Cortex of kidney (tissue), 1 donor: ENCODE measurements at places on chromosomes 6 and 20.

- DNase-seq = no peak
Observed at GRCh38 chr6:65110031-65110430, 597.0 kb downstream of the EYS start.

- no peak for DNase-seq
Observed at GRCh38 chr6:136958168-136958567, 36.1 kb downstream of the SLC35D3 start.

- no peak for DNase-seq
Observed at GRCh38 chr6:31842053-31842452, 14.5 kb downstream of the HSPA1B start.

- DNase-seq = no peak
Observed at GRCh38 chr6:149154261-149154821, 163.2 kb upstream of the TAB2 start.

DNA sequence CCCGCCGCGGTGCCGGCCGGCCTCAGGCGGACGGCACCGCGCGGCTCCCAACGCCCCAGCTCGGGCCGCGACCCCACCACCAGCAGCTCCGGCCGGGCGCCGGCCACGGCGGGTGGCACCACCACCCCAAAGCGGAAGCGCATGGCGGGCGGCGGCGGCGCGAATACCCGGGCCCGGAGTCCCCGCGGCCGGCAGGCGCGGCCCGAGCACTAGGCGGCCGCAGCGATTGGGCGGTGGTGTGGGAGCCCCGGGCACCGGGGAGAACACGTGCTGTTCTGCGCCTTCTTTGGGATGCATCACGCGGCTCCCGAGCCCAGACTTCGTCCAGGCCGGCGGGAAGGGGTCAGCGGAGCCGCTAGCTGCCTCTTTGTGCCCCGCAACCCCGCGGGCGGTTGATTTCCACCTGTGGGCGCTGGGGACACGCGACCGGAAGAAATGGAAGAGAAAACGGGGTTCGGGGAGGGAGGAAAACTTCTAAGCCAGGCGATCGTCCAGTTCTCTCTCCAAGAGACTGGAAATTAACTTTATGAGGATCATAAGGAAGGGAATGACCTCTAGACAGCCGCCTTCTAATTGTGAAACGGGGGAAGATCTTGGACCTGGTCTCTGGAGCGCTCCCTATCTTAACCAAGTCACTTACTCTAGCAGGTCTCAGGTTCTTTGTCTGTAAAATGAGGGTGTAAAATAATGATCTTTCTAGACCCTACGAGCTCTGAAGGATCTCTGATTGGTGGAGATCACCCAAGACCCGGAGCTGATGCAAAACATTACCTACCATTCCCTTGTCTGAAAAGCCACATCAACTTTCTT is at the start of gene EPM2A:
Gene EPM2A (minus strand): TSS at position 165 of the 810 bp plus-strand sequence. CDS start 22 bp downstream, at position 143.
- no peak for DNase-seq

DNA sequence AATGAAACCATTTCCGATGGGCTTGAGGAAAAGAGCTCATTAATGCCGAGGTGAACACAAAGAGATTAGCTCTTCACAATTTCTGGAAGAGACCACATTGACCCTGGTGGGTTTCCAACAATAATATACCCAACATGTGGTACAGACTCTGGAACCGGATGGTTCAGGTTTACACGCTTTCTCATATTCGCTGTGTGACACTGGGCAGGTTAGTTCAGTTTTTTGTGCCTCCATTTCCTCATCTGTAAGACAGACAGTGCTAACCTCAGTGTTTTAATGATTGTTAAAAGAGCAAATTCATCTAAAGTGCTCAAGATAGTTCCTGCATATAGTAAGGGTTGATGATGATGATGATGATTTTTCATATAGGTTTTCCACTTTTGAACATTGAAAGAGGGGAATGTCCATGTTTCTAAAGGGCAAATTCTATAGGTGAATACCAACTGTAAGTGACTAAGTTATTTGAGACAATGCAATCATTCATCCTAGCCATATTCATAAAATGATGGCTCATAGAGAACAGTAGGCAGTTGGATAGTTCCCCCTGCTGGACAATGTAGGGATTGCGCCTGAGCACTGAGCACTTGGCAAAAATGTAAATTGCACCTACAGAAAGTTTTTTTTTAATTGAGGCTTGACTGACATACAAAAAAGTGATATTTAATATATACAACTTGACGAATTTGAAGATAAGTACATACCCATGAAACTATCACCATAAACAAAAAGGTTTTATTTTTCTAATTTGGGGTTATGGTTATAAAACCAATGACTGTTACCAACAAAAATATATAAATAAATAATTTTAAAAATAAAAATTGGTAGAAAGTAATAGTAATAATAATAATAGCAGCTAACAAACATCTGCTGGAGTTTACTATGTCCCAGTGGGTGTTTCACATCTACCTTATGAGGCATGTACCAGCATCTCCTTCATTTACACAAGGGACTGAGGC is 2.1 kb upstream of the PERP start:
- DNase-seq = no peak

DNA sequence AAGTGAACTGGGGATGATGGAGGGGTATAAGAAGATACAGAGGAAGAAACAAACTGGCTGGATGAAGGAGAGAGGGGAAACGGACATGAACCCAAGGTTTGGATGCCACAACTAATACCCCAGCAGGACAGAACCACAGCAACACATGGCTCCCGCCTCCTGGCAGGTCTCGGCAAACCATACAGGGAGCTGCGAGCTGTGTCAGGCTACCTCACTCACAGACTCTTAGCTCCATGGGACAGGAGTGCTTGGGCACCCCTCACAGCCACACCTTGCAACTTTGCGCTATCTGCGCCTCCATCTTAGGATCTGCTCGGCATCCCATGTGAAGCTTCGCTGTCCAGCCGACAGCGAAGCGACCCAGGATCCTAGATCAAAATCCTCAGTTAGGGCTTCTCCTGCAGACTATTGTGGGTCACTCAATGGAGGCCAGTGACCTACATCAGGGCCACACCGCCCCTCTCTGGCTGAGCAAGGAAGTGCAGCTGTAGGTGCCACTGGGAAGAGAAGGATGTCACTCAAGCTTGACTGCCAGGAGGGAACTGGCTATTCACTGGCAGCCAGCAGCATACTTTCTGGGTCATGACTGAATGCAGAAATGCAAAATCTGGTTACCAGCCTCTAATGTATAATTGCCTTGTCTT is 174.4 kb upstream of the RIN2 start:
- DNase-seq = no peak

DNA sequence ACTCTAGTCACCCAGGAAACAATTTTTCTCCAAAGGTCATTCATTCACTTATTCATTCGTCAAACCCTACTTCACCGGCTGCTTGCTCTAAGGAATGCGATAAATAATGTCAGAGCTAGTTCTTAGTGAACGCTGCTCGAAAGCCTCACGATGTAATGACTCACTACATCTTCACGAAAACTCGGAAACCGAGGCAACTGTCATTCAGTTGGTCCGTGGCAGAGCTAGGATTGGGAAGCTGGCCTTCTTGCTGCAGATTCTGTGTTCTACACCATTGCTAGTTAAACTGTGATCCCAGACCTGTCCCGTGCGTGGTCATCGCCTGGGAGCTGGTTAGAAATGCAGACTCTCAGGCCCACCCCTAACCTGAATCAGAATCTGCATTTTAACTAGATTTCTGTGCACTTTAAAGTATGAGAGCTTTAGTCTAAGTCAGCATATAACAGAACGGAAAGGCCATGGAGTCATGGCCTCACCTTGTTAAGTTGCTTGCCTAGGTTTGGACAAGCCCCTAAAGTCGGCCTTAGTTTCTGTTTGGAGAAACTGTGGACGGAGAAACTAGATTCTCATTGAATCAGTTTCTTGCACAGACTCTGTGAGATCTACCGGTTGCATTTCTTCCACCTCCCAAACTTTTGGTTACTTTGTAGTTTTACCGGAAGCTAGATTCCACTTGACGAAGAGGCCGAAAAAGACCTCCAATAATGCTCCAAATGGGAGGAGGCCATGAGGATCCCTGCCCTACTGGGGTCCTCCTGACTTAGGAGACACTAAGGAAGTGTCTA is 651 bp upstream of the CCND3 start:
- DNase-seq = no peak

GRCh38 chr6:45983062-45983461 is 32.6 kb downstream of the CLIC5 start:
- DNase-seq = no peak

DNA sequence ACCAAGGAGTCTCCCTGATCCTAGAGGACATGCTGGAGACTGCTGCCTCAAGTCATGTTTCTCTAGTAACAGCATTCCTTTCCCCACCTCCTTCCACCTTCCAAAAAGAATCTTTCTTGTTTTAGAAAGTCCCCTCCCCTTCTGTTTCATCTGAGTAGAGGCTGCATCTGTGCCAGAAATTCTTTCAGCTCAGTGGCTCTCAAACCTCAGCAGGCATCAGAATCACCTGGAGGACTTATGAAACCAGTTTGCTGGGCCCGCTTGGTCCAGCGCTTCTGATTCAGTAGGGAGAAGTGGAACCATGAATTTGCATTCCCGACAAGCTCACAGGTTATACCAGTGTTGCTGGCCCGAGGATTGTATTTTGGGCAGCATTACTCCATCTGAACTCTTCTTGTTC is 55.1 kb downstream of the TMEM200A start:
- DNase-seq = no peak

DNA sequence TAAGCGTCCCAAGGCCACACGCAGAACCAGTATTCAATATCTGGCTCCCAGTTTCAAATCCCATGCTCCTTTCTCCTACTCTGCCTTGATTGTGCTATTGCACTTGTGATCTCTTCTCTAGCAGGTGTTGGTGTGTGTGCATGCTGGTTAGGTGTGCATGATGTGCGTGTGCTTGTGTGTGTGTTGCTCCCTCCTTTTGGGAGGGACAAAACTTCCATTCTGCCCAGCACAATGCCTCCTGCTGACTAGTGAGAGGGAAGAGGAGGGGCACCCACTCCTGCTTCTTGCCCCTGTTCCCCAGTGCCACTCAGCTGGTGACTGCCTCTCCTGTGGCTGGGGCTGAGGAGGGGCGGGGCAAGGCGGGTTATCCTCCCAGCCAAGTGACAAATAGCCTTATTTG is 19.7 kb downstream of the CD40 start:
- DNase-seq = no peak

DNA sequence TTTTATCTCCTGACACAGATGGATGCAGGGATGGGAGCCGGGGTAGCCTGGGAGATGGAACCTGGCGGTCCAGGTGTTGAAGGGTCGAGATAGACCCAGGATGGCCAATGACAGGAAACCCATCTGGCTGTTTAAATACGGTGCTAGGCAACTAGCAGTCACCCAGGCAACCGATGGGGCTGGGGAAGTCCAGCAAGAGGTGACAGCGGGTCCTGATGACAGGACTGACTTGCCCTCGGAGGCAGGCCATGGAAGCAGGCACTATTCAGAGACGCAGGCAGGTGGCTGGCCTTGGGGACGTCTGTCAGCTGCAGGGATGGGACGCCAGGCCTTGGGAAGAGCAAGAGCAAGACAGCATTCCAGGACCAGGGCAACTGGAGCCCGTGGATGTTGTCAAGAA is 135.4 kb upstream of the RALGAPA2 start:
- no peak for DNase-seq

- DNase-seq = no peak
Observed at GRCh38 chr6:31952140-31952805, 6.4 kb downstream of the CFB start.

GRCh38 chr6:7697820-7698623 is 27.9 kb upstream of the BMP6 start:
- DNase-seq = no peak

GRCh38 chr20:63254232-63254605 is at the start of gene NKAIN4:
TSS of gene NKAIN4 (minus strand) at chr20:63254463. CDS start at chr20:63254450, 13 bp downstream.
- DNase-seq = no peak

GRCh38 chr6:141269684-141270083 is 863.0 kb upstream of the GJE1 start:
- no peak for DNase-seq

DNA sequence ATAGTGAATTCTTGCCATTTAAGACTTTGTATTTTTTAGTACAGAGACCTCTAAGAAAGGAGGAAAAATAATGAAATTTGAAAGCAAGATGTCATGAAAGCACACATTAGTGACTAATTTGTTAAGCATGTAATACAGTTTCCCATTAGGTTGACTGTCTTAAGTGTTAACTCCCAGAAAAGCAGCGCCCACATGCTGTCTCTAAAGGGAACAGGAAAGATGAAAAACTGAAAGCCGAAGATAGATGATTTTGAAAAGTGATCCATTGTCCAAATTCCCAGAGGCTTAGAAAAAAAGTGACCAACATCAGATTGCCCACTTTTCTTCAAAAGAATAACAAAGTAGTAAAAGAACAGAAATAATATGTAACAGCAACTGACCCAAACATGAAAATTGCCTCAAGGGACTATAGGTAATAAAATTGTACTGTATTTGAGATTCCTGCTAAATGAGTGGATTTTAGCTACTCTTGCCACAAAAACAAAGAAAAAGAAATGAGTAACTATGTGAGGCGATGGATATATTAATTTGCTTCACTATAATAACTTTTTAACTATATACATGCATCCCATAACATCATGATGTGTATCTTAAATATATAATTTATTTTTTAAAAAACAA is 83.2 kb upstream of the OGFRL1 start:
- no peak for DNase-seq

DNA sequence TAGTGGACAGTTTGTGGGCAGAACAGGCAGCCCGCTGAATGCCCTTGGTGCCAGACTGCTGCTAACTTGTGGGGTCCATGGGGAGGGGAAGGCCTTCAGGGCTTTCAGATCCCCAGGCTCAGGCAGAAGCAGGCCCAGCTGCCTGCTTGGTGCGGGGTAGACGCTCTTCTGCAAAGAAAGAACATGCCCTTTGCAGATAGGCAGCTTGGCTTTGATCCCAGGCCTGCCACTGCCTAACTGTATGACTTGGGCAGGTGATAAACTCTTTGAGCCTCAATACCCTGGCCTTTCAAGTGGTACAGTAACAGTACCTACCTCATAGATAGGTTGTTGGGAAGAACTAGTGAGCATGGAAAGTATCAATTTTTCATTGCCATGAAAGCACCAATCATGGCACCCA is 28.4 kb downstream of the CHMP4B start:
- DNase-seq = no peak

DNA sequence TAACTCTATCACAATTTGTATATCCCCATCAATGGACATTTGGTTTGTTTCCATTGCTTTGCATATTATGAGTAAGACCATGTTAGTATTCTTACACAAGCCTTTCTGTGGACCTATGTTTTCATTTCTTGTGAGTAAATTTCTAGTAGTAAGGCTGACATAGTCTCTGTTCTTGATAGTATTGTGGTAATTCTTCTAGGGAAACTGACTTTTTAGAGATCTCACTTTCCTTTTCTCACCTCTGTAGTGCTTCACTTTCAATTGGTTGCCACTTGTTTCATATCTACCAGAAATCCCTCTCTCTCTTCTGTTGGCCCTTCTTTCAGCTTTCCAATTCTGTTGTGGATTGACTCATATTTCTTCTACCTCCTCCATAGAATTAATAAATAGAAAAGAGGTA is 8.5 kb downstream of the ISM1 start:
- no peak for DNase-seq
